SK-N-SH (cell line): ENCODE measurements at places on chromosomes 11 and 22.

DNA sequence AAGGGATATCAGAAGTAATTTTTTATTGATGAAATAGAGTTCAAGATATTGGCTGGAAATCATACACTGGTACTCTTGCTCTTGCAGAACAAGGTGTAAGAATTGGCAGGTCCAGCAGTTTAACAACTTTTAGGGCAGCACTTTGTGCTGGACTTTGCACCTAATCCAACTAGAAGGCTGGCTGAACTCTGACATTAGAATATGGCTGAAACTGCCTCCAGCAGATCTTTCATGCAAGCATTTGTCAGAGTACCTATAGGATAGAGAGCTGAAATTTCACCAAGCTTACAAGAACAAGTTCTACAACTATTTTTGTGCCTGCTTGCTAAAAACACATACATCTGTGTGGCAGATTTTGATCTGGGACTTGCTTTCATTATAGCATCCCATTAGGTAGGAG, 17.2 kb downstream of the HPS5 start:
- DNase-seq, result no peak

DNA sequence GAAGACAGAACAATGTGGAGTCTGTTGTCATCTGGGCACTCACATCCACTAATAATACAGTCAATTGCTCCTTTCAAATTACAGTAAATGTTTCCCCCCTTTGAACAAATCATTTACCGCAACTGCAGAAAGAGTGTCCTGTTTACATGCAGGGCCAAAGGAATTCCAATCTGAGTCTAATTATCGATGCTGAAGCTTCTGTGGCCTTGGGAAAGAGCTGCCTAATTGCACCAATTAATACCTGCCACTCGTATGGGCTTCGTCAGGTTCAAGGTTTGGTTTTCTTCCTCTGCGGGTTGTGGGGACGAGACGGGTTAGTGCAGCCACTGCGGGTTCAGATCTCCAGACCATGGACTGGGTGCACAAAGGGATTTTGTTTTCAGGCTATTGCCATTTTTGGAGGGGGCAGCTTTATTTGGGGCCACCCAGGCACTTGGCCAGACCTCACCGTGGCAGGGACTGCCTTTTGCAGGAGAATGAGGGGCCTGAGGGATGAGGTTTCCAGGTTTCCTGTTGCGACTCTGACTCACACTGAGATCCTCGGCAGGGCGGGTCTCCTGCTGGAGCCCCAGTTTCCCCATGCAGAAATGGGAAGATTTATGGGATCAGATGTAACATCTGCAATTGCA, 147.6 kb downstream of the MIAT start:
- no peak for DNase-seq

DNA sequence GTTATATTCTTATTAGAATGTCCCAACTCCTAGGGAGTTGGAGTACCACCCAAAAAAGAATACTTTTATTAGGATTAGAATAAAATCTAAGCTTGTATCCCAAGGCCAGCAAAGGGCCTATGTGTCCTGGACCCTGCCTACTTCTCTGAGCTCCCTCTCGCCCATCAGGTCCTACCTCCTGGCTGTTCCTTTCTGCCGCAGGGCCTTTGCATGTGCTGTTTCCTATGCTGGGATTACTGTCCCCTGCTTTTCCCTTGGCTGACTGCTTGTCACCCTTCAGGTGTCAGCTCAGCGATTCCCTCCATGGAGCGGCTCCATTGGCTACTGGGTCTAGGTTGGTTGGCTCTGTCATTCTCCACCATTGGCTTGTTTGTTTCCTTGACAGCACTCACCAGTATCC, 13.4 kb downstream of the MYO7A start:
- DNase-seq, result no peak

DNA sequence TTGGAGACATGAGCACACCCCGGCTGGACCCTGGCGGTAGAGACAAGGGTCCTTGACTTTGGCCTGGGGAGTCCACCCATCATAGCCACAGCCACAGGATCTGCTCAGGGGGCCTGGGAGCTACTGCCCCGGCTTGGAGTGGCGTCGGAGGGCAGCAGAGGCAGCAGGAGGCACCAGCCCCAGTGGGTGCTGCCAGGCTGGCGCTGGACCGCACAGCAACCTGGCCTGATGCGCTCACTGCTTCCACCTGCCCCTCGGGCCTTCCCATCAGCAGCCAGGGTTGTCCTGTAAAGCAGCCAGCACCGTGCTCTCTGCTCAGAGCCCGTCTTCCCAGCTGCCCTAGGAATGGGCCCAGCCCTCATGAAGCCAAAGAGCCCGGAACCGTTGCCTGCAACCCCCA, 21.9 kb downstream of the SULT4A1 start:
- no peak for DNase-seq

GRCh38 chr11:65321828-65322485, 7.3 kb downstream of the CDC42EP2 start:
- peak; percentile 84 for DNase-seq

GRCh38 chr11:827897-828192, at the start of gene CRACR2B:
Gene CRACR2B, plus strand, starts transcription at chr11:827919. Its CDS starts 689 bp downstream, at chr11:828608.
- no peak for DNase-seq

DNA sequence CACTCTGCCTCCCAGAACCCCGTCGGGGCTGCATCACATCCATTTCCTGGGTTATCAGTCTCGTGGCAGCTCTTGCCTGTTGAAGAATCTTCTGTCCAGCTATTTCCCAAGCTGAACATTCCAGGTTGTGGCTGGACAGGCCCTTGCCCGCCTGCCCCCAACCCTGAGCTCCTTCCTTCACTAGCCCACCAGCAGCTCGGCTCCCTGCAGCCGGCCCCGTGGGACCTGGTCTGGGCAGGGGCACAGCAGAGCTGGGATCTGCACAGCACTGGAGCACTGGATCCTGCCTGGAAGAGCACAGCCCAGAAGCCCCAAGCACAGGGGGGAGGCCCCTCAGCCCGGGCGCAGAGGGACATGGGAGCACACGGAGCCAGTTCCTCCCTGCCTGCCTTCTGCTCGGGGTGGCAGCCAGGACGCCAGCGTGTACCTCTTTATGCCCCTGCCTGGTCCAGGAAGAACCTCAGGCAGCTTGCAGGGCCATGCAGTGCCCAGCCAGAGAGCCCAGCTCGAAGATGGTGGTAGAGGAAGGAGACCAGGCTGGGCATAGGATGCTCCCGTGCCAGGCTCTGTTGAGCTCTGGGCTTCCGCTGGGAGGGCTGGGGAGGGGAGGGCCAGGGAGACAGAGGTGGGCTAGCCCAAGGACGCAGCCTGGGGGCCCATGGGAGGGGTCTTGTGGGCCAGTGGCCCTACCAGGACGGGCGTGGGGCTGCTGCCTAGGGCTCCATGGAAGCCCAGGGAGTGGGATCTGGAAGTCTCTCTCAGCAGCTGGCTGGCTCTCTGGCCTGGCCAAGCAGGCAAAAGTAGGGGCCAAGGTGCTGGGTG, 16.6 kb upstream of the GNB1L start:
- no peak for DNase-seq

- DNase-seq, result no peak
These were observed 11.9 kb downstream of the APOL2 start for GRCh38 chr22:36227396-36227795.

DNA sequence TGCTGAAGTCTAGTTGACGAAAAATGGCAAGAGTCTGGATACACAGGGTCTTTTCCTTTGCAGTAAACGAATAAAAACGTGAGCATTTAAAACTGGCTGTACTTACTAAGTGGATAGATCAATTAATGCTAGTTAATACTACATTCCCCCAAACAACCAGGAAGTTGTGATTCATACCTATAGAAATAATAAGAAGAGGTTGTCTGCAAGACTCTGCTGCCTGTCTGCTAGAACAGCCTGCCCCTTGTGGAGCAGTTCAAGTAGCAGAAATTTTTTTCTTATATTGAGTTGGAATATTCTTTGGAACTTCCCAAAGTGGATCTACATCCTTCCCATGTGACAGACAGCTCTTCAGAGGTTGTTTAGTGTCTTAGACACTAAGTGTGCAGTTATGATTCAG, 86.8 kb downstream of the TEAD1 start:
- DNase-seq, result no peak

DNA sequence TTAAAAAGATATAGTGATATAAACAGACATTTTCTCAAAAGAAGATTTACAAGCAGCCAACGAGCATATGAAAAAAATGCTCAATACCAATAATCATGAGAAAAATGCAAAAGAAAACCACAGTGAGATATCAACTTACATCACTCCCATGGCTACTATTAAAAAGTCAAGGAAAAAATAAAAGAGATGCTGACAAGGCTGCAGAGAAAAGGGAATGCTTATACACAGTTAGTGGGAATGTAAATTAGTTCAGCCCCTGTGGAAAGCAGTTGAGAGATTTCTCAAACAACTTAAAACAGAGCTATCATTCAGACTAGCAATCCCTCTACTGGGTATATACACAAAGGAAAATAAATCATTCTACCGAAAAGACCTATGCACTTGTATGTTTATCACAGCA, 97.1 kb upstream of the CARD18 start:
- DNase-seq, result no peak

DNA sequence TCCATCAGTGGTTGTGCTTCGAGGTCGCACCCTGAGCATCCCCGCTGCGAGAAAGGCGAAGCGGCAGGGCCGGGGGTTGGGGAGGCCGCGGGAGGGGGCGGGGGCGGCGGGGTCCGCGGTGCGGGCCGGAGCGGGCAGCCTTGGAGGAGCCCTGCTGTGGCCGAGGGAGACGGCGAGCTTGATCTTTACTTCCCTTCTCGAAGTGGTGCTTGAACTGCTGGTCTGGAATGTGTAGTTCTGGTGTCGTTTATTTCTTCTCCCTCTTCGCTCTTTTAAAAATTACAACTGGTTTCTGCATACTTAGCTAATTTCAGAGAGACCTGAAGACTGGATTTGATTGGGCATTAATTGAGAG, 1.1 kb downstream of the APLP2 start:
- no peak for DNase-seq

DNA sequence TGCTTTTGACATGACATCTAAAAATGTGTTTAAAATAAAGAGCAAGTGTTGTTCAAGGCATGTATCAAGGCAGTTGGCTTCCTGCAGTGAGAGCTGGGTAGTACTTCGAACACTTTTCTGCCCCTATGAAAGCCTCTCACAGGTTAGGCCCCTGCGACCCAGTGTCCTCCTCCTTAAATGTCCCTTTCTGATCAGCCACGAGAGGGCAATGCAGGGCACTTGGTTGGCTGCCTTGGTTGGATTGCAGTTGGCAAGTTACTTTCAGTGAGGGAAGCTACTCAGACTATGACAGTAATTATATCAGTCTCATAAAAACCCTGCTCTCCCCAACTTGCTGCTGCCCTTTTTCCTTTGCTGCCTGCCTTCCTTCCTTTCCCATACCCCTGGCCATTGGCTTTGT, 743.8 kb downstream of the NTM start:
- peak; percentile 60 for DNase-seq

DNA sequence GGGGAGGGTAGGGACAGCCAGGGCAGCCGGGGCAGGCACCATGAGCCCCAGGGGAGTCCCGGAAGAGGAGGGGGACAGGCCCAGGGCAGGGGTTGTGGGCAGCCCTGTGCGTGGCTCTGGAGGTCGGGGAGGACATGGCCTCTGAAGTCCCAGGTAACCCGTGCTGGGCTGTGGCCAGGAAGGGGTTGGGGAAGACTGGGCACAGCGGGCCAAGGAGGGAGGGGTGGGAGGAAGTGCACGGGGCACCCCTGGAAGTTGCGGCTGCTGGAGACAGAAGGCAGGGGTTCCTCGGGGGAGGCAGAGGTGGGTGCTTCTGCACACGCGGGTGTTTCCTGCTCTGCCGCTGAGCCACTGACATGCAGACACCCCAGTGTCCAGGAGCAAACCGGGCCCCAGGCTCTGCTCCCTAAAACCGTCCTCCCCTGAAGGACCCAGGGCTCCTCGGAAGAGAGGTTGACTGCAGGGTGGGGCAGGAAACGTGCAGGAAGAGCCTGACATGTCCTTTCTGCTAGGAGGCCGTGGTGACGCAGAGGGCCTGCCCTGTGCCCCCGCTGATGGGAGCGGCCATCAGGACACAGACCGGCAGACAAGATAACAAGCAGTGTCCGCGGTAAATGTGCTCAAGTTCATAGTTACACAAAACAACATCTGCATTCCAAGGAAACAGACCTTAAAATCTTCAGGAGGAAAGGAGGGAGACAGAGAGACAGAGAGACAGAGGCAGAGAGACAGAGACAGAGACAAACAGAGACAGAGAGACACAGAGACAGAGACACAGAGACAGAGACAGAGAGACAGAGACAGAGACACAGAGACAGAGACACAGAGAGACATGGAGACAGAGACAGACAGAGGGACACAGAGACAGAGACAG, 5.7 kb downstream of the TNNI2 start:
- peak; percentile 66 for DNase-seq

GRCh38 chr11:12085371-12086251, 24.8 kb upstream of the MICAL2 start:
- DNase-seq, result no peak
